ENCODE measurements at places on chromosomes 11 and 22.
A peak's percentile ranks its signal among the peaks of the same experiment; 100 is the strongest.

DNA sequence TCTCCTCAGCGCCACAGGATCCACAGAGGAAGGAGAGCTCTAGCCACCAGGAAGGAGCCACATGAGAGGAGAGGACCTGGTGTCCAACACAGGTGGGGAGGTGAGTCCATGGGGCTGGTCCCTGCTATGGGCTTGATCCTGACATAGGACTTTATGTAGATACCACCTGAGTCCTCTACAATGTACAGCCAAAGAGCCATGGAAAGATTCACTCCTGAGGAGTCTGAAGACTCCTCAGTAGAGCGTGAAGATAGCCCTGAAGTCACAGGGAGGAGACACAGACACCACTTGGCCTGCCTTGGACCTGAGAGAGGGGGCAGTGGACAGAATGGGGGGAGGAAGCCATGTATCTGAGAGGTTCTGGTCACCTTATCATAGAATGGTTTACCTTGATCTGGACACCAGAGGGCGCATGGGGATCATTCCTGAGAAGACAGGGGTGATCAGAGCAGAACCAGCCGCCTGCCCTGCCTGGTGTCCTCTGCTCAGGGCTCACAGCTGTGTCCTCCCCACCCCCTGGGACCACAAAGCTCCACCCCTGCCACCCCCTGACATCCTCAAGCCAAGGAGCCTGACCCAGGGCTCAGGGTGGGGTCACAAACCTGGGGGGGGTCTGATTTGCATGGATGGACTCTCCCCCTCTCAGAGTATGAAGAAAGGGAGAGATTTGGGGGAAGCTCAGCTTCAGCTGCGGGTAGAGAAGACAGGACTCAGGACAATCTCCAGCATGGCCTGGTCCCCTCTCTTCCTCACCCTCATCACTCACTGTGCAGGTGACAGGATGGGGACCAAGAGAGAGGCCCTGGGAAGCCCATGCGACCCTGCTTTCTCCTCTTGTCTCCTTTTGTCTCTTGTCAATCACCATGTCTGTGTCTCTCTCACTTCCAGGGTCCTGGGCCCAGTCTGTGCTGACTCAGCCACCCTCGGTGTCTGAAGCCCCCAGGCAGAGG, 77.0 kb downstream of the ZNF280B start:
- DNase-seq, result peak; percentile 98

GRCh38 chr11:30467176-30467575, 119.0 kb downstream of the MPPED2 start:
- DNase-seq, result no peak

DNA sequence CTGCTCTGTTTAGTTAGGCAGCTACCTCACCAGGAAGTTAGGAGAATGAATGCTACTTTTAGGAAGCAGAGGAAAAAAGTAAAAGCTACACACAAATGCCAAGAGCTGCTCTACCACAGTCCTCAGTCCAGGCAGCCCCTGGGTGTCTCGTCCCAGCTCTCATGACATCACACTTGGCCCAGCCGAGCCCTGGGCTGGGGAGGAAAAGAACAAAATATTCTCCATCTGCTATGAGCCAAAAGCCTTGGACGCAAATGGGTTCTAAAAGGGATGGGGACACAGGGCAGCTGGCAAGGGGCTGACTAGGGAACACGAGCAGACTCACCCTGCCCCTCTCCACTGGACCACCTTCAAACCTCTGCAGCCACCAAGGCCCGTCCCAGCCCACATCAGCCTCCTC, 26.1 kb downstream of the TMEM184B start:
- DNase-seq, result no peak

GRCh38 chr11:126113515-126113957, 50.9 kb upstream of the CDON start:
- no peak for DNase-seq

- no peak for DNase-seq
Measured at GRCh38 chr22:32158712-32159533, at the start of gene C22orf42. Gene C22orf42, minus strand, starts transcription at chr22:32159303. Its CDS starts 88 bp downstream, at chr22:32159215.

- no peak for DNase-seq
Measured at GRCh38 chr11:22603933-22604332, 21.7 kb downstream of the FANCF start.

DNA sequence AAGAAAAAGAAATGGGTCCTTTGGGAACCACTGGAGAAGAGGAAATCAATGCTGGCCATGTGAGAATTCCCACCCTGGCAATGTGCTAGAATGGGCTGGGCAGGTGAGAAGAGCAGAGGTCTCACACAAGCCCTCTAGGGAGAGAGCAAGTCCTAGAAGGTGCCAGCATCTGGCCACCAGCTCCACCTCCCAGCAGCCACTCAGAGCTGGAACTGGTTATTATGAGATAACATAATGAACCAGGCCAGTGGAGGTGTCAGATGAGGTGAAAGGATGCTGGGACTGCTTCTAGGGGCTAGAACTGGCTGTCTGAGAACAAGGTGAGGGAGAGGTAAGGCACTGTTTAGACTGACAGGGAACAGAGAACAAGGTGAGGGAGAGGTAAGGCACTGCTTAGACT, 29.3 kb downstream of the NEFH start:
- DNase-seq, result no peak

DNA sequence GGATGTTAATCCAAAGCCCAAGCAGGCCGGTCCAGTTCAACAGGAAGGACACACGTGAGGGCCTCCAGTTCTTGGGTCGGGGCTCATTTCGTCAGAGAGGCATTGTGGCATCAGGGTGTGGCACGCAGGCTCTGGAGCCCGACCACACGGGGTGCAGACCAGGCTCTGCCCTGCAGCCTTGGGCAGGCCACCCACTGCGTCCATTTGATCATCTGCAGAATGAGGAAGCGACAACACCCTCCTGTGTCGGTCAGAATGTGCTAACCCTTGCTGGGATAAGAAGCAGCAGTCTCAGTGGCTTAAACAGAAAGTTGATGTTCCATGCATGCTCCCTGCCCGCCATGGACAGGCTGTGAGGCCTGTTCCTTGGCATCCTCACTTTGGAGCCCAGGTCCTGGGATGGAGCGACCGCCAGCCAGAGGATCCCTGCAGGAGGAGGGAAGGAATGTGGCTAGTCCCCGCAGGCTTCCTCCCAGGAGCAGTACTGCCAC, 10.8 kb downstream of the RIBC2 start:
- DNase-seq, result no peak

DNA sequence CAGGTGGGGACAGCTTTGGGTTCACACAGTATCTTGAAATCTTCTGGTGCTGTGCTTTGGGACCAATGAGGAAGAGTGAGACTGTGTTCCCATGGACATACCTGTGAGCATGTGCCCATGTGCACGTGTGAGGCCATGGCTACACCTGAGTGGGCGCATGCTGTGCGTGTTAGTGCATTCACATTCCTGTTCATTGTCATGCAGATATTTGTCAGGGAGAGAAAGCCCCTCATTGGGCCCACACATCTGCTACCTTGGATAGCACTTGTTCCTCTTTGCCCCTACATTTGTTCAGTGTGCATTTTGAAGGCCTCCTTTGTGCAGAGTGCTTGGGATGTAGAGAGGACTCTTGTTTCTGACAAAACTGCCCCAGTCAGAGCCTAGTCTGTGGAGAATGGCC, 154.3 kb upstream of the E2F8 start:
- no peak for DNase-seq

DNA sequence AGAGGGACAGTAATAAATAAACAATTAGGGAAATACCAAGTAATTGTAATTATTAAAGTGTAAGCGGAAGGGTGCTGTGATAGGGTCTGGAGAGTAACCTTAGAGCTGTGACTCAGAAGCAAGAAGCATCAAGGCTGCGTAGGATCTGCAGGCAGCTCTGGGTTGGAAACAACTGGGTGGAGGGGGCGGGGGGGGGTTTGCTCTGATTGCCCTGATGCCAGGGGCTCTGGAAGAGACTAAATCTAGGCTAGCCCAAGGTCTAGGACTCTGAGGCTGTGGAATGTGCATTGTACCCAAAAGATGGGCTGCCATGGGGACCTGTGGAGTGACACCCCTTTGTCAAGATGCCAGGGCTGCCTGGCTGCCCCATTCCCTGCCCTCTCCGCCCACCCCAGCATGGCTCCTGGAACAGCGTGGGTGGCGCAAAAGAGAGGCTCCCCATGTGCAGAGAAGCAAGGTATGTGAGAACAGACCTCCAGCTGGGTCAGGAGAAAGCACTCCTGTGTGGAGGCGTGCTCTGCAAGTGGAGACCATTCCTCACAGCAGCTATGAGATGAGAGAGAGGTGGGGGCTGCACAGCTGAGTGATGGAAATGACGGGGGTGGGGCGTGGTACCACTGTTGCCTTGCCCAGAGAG, 101.1 kb upstream of the CRYBB3 start:
- DNase-seq, result no peak

DNA sequence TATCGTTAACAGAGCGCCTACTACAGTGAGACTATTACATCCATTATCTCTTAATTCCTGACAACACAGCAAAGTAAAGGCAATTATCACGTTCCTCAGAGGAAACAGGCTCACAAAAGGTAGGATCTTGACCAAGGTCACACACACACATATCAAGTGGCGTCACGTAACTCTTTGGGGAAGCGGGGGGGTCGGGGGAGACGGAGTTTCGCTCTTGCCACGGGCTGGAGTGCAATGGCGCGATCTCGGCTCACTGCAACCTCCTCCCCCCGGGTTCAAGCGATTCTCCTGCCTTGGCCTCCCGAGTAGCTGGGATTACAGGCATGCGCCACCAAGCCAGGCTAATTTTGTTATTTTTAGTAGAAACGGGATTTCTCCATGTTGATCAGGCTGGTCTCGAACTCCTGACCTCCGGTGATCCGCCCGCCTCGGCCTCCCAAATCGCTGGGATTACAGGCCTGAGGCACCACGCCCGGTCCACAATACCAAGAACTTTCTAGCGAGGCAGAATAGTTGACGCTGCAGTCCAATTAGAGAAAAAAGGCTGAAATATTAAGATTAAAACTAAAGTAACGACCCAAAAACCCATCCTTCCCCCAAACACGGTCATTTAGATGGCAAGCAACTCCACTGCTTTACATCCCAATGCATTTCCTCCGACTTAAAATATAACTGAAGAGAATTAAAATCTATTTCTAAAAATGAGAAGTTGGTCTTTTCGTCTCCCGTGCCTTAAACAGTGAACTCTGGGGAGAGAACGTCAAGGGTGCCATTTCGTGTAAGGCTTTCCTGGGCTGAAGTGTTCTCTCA, 1.2 kb downstream of the DDX17 start:
- DNase-seq, result no peak

- DNase-seq, result no peak
Measured at GRCh38 chr11:118049771-118050170, 27.1 kb upstream of the TMPRSS4 start.

DNA sequence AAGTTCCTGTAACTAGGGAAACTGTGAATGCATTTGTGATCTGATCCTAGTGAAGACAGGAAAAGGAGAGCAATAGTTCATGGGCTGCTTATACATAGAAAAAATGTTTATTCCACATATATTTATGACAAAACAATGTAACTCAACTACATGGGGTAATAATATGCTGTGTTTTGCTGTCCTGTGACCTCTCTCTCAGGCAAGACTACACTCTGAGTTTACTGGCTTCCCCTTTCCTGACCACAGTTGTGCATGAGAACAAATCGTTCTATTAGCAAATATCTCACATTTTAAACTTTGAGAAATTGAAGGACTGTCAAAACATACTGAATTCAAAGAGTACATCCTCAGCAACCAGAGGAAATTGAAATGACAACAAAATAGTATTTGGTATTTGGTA, 161.9 kb upstream of the TRPC6 start:
- no peak for DNase-seq

- peak; percentile 47 for DNase-seq
Measured at GRCh38 chr22:24406322-24407277, 20.8 kb upstream of the ADORA2A start.

- no peak for DNase-seq
Measured at GRCh38 chr11:121716060-121716459, 263.3 kb upstream of the SORL1-AS1 start.

GRCh38 chr22:26429458-26430286, 612 bp downstream of the ASPHD2 start:
- no peak for DNase-seq

- DNase-seq, result no peak
Measured at GRCh38 chr11:128688896-128689546, 4.9 kb upstream of the FLI1 start.

GRCh38 chr11:21635394-21636145, 557.3 kb upstream of the ANO5 start:
- DNase-seq, result no peak

- no peak for DNase-seq
Measured at GRCh38 chr11:28547321-28547741, 439.1 kb downstream of the METTL15 start.

DNA sequence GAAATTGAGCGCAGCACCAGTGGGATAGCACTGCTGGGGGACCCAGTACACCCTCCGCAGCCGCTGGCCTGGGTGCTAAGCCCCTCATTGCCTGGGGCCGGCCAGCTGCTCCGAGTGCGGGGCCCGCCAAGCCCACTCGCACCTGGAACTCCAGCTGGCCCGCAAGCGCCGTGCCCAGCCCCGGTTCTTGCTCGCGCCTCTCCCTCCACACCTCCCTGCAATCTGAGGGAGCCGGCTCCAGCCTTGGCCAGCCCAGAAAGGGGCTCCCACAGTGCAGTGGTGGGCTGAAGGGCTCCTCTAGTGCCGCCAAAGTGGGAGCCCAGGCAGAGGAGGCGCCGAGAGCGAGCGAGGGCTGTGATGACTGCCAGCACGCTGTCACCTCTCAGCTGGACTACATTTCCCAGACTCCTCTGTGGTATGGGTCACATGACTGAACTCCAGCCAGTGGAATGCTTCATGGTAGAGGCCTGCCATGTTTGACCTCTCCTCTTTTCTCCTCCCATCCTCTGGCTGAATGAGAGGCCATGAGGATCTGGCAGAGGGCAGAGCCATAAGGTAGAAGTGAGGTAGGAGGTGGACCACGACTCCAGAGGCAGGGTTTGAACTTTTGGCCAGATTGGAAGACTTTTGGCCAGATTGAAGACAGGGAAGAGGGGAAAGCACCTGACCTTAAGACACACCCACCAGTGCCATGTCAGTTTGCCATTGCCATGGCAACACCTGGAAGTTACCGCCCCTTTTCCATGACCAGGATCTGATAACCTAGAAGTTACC, 6.2 kb downstream of the MRGPRD start:
- peak; percentile 69 for DNase-seq

DNA sequence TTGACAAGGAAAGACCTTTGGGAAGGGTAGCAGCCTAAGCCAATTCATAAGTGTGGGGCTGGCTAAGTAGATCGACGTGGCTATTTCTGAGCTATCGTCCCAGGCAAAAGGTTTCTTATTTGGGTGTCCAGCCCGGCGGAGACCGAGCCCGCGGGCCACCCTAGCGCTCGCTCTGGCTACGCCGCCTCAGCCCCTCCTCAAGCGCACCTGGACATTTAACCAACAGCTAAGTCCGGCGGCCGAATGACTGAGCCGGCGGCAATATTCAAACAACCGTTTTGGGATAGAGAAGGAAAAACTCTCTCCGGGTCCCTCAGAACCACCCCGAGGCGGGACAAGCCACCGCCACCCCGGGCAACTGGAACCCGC, 457 bp downstream of the RNF141 start:
- DNase-seq, result peak; percentile 63

All from K562 (cell line).